ENCODE measurements at places on chromosomes 5 and 9.
A peak's percentile ranks its signal among the peaks of the same experiment; 100 is the strongest.

GRCh38 chr5:68383888-68384310 lies 168.3 kb downstream of the PIK3R1 start:
- no peak for DNase-seq

- DNase-seq: no peak
Measured at GRCh38 chr5:71492817-71493615, 37.6 kb downstream of the BDP1 start.

DNA sequence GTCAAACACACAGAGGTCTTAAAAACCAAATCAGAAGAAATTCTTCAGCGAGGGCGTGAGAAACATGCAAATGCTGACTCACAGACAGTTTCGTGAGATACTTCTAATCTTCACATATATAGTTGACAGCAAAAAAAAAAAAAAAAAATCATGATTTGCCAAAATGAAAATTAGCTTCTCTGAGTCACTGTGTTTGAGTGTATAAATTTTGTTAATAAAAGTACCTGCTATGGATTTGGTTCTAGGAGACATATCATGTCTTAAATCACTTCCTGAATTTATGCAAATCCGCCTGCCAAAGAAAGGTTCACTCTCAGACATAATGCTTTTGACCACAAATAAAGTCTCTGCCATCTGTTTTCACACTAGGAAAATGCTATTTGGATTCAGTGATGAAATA lies 114.3 kb downstream of the SLC1A3 start:
- DNase-seq: no peak

- DNase-seq: no peak
Measured at GRCh38 chr9:101566904-101567724, 27.7 kb downstream of the PPP3R2 start.

GRCh38 chr9:121365564-121365963 lies 4.5 kb downstream of the STOM start:
- no peak for DNase-seq

GRCh38 chr5:91386120-91386519 lies 3.0 kb upstream of the ARRDC3 start:
- DNase-seq: no peak

DNA sequence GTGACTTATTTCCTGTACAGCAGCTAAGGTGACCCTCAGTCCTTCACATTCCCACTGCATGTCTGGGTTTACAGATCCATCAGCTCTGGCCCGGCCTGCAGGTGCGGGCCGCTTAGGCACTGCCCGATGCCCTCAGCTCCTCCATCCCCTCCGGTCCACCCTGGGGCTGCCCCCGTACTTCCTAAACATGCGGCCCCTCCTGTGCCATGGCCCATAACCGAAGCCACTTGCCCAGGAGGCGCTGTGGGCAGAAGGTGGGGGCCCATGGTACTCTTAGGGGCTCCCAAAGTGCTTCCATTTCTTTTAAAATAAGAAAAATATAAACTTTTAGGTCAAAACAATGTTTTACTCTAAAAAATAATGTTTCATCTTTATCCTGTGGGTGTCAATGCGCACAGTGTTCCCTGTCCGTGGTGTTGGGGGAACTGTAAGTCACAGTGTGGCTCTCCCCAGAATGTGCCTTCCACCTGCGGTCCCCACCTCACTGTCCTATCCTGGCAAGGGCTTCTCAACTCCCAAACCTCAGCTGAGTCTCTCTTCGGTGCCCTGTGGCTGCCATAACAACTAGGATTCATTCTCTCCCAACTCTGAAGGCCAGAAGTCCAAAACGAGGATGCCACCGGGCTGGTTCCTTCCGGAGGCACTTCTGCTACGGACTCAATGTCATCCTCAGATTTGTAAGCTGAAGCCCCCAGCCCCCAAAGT lies 132.7 kb upstream of the LPCAT1 start:
- DNase-seq: no peak

DNA sequence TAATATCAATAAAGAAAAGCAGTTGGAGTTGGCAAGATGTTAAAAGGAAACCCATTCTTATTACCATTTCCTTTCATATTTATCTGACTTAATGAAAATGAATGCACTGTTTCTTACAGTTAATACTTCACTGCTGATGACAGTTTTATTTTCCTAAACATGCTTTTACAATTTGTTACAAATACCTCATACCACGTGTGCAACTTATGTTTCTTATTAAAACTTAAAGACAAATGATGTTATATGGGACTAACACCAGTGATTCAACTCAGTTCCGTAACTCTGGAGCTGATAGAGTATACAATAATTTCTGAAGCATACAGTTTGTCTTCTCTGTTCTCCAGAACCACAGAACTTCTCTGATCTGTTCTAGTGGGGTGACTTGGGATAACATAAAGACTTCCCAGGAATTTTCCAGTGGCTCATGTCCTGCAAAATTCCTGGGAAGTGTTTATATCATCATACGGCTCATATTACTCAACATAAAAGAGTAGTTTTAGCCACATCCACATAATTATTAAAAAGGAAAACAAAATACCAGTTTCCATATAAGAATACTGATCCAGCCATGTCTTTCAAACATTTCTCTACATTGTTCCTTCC lies 1259.0 kb upstream of the C9orf72 start:
- no peak for DNase-seq

- DNase-seq: no peak
Measured at GRCh38 chr5:124951105-124951504, 204.7 kb upstream of the ZNF608 start.

GRCh38 chr9:125831054-125831453 lies 83.9 kb downstream of the PBX3 start:
- DNase-seq: no peak

GRCh38 chr9:124273427-124274160 lies 15.8 kb downstream of the NEK6 start:
- DNase-seq: no peak

DNA sequence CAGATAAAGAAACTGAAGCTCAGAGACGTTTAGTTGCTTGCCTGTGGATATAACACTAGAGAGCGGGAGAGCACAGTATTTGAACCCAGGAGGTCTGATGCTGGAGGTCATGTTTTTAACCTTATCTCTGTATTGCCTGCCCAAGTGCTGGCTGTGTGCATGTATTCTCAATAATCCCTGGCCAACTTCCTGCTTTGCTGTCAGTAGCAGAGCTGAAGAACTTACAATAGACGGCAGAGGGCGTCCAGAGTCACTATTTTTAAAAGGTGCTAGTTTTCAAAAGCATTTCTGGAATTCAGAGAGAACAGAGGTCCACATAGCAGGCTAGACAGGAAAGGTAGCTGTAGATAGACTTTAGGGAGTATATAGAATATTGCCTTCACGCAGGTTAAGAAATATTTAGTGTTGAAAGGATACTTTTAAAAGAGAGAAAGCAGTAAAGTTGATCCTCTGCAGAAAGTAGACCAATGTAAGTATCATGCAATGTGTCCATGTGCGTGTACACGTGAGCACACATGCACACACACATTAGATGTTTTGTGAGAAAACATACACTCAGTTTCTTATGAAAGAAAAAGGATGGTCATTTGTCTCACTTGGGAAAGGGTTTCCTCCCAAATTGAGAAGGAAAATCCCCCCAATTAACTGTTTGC lies 46.3 kb downstream of the PTCD2 start:
- DNase-seq: no peak

DNA sequence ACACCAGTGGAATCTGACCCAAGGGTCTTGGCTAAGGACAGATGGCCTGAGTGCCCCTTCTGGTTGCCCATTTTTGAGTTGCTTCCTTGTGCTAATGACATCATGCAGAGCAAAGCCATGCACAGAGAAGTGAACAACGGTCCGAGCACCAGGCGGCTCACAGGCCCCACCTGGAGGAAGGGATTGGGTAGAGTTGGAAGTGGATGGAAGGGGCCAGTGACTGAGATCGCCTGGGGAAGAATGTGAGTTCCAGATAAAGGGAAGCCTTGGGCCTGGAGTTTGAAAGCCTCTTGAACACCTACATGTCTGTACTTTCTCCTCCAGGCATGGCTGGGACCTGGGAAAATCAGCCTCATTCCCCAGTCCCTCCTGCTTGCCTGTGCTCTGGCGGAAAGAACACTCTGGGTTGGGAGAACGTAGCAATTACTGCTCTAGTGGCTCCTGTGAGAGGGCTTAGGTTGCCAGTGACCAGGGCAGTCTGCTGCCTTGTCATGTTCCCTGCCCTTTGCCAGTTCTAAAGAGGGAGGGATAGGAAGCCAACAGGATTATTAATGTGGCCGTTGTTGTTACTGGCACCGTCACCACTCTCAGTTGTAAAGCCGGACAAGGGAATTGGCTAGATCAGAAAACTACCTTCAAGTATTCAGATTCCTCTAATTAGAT lies 62.5 kb upstream of the PTPN3 start:
- no peak for DNase-seq

GRCh38 chr5:129858131-129858675 lies 46.1 kb upstream of the CHSY3 start:
- no peak for DNase-seq

- no peak for DNase-seq
Measured at GRCh38 chr9:127159325-127159801, 36.9 kb upstream of the ANGPTL2 start.

DNA sequence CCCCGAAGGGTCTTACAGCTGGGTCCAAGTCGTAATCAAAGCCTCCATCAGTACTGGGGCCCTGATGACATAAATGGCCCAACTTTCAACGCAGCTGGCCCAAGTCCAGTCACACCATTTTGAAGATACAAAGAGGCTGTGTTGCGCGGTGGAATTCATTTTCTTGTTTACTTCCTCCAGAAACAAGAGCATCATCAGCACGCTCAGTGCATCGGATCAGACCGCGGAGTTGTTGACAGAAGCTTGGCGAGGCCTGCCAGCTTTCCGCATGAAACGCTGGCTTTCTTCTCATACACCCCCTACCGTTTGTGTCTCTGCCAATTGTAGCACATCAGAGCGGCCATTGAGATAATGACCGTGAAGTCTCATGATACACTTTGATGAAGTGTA lies 101.7 kb upstream of the SPATA31D4 start:
- no peak for DNase-seq

DNA sequence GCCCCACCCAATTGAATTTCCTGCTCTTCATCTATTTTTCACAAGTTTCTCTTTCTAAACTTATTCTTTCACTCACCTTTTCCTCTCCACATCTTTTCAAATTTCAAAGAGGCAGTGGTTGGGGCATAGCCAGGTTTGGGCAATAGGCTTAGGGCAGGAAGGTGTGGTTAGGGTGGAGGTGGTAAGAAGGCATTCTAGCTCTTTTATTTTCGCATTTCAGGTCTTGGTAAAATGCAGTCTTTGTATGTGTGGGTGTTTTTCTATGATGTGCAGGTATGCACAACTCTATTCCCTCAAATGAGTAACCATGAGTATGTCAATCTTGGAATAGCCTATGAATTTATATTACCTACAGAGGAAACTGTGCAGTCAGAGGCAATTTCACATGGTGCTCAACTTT lies 129.8 kb upstream of the IFNE start:
- peak; percentile 21 for DNase-seq

Data from activated CD4-positive, alpha-beta T cell treated with anti-CD3 and anti-CD28 coated beads for 24 hours (primary cell).